ENCODE measurements at places on chromosomes 5 and 9. TPM values are rescaled to one million over a fixed set of nuclear protein-coding genes. Genes with fewer than 3 reads are reported as not detected.
A peak's percentile ranks its signal among the peaks of the same experiment; 100 is the strongest.

DNA sequence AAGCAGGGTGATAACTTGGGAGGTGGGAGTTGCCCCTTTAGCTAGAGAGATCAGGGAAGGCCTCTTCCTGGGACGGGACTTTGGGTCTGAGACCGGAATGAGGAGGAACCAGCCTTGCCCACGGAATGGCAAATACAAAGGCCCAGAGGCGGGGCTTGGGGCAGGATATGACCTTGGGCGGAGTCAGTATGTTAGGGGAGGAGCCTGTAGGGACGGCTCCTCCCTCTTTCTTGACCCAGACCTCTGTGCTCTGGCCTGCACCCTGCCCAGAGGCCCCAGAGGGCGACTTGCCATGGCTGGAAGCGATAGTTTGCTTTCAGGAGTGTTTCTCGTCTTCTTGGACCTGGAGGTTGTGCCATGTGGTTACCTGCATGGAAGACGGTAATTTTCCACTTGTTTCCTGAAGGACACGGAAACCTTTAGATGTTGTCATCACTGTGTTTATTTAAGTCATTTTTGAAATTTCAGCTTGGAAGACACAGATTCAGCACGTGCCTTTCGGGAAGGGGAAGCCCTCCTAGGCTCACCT lies 85.6 kb downstream of the DAB2IP start:
- peak; percentile 88 for DNase-seq
- no peaks in the 10 kb centered on the region for H3K36me3 ChIP-seq
- peak overlapping the region; percentile 55 for H3K4me3 ChIP-seq
- H3K27ac ChIP-seq, result peak overlapping the region; percentile 93
- peaks cover 87% of the 10 kb centered on the region for H3K4me1 ChIP-seq
- no peaks in the 10 kb centered on the region for H3K27me3 ChIP-seq

GRCh38 chr5:37272511-37272910 lies 23.3 kb upstream of the CPLANE1 start:
- peak overlapping the region; percentile 73 for H3K27ac ChIP-seq
- no peaks in the 10 kb centered on the region for H3K36me3 ChIP-seq
- no peaks in the 10 kb centered on the region for H3K4me1 ChIP-seq

GRCh38 chr9:71814815-71815214 lies 46.5 kb upstream of the CEMIP2 start:
- no peaks in the 10 kb centered on the region for H3K36me3 ChIP-seq
- no peak overlapping the region for H3K4me3 ChIP-seq
- no peaks in the 10 kb centered on the region for H3K27me3 ChIP-seq

DNA sequence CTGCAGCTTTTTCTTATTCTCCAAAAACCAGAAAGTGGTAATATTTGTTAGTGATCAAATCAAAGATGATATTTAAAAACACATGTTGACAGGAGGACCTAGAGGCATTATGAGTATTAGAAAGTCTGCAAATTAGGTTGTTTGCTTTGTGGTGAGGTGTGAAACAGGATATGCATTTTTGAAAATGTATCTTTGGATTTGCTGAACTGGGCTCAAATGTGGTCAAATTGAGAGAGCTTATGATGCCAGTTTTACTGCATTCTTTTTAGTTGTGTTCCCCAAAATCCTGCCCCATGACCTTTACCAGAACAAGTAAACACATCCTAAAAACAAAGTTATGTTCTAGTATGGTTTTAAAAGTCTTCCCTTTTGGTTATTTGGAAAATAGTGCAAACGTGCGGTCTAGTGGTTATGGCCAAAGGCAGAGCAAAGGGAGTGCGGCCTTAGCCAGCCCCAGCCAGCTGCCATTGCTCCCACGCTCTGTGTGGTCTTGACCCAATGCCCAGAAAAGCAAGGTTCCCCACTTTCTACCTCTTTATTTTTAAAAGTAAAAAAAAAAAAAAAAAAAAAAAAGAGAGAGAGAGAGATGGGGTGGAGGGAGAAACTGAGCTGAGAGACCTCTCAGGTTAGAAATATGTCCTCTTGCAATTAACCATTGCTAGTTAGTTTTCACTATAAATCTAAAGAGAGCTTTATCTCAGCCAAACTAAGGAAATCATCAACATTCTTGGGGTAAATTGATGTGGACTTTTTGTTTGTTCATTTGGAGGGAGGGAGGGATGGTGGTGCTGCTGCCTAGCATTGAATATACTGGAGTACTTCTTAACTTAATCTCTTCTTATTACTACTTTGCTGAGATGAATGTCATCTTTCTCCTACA lies 176.6 kb downstream of the ARHGAP26 start:
- no peaks in the 10 kb centered on the region for H3K36me3 ChIP-seq
- H3K27me3 ChIP-seq, result no peaks in the 10 kb centered on the region
- H3K27ac ChIP-seq, result no peak overlapping the region
- DNase-seq, result no peak
- no peak overlapping the region for H3K4me3 ChIP-seq
- no peaks in the 10 kb centered on the region for H3K4me1 ChIP-seq

GRCh38 chr5:57137401-57137800 lies 36.5 kb upstream of the GPBP1 start:
- no peaks in the 10 kb centered on the region for H3K4me1 ChIP-seq
- H3K4me3 ChIP-seq, result no peak overlapping the region
- H3K36me3 ChIP-seq, result no peaks in the 10 kb centered on the region
- DNase-seq, result no peak
- H3K27me3 ChIP-seq, result no peaks in the 10 kb centered on the region

DNA sequence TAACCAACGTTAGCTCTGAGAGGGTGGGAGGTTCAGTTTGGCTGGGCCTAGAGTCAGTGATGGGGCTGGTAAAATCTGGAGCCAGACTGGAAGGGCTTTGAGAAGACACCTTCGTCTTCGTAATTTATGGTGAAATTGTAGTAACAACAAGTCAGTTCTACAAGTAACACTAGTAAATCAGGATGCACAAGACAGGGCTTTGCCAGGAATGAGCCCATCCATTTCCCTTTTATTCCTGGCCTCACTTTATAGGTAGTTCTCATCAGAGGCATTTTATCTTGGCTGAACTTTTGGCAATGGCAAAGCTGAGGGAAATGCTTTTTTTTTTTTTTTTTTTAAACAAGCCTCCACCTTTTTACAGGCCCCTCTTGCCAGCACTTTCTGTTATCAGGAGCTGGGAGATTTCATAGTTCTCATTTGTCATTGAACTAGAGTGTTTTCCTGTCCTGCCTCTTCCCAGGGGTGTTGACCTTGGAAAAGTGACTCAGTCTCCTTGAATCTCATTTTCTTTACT lies 110.5 kb upstream of the KLF4 start:
- H3K36me3 ChIP-seq, result no peaks in the 10 kb centered on the region
- no peak for DNase-seq
- H3K27me3 ChIP-seq, result no peaks in the 10 kb centered on the region
- H3K27ac ChIP-seq, result no peak overlapping the region
- H3K4me1 ChIP-seq, result no peaks in the 10 kb centered on the region

GRCh38 chr9:18189871-18190670 lies 283.9 kb upstream of the ADAMTSL1 start:
- H3K4me1 ChIP-seq, result no peaks in the 10 kb centered on the region
- H3K27me3 ChIP-seq, result no peaks in the 10 kb centered on the region
- no peak for DNase-seq

The INSL4 gene
- not detected for total RNA-seq

The PTGDS gene
- total RNA-seq, result 477 TPM

The PCDHGB3 gene
- total RNA-seq, result 2.6 TPM

DNA sequence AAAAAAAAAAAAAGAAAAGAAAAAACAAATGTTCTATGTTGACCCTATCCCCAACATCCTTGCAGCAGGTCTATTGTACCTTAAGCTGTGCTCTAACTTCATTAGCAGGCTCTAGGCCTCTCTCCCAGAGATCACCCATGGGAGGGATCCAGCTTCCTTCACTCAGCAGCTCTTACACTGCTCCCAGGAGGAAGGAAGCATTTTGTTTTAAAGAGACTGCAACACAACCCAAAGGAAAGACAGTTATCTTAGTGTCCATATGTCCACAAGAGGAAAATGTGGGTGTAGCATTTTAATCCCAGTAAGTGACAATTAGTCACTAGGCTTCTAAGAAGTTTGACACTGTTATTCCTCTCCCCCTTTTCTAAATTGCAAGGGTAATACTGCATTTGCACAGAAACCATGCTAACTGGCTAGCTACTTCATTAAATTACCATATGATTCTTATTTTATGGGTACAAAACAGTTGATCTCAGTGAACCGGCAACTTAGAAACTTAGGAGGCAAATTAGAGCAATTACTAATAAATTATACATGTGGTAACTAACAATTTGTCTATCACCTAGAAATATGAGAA lies 58.8 kb downstream of the MARCHF3 start:
- H3K4me3 ChIP-seq, result no peak overlapping the region
- no peaks in the 10 kb centered on the region for H3K27me3 ChIP-seq
- DNase-seq, result no peak
- H3K27ac ChIP-seq, result no peak overlapping the region
- peaks cover 27% of the 10 kb centered on the region for H3K4me1 ChIP-seq
- no peaks in the 10 kb centered on the region for H3K36me3 ChIP-seq

- H3K27ac ChIP-seq, result no peak overlapping the region
- no peaks in the 10 kb centered on the region for H3K36me3 ChIP-seq
- DNase-seq, result no peak
- H3K27me3 ChIP-seq, result no peaks in the 10 kb centered on the region
- H3K4me3 ChIP-seq, result no peak overlapping the region
- H3K4me1 ChIP-seq, result no peaks in the 10 kb centered on the region
These were observed 7.5 kb downstream of the GABRB2 start for GRCh38 chr5:161539016-161539415.

GRCh38 chr5:61943713-61944112 lies 362.3 kb upstream of the KIF2A start:
- H3K4me3 ChIP-seq, result no peak overlapping the region
- H3K36me3 ChIP-seq, result no peaks in the 10 kb centered on the region
- no peaks in the 10 kb centered on the region for H3K27me3 ChIP-seq
- DNase-seq, result no peak

The INSL6 gene
- not detected for total RNA-seq

The ALDH1A1 gene
- 212 TPM for total RNA-seq

The TRPM3 gene
- 0.35 TPM for total RNA-seq

The FOXD4L4 gene
- 0.23 TPM for total RNA-seq

DNA sequence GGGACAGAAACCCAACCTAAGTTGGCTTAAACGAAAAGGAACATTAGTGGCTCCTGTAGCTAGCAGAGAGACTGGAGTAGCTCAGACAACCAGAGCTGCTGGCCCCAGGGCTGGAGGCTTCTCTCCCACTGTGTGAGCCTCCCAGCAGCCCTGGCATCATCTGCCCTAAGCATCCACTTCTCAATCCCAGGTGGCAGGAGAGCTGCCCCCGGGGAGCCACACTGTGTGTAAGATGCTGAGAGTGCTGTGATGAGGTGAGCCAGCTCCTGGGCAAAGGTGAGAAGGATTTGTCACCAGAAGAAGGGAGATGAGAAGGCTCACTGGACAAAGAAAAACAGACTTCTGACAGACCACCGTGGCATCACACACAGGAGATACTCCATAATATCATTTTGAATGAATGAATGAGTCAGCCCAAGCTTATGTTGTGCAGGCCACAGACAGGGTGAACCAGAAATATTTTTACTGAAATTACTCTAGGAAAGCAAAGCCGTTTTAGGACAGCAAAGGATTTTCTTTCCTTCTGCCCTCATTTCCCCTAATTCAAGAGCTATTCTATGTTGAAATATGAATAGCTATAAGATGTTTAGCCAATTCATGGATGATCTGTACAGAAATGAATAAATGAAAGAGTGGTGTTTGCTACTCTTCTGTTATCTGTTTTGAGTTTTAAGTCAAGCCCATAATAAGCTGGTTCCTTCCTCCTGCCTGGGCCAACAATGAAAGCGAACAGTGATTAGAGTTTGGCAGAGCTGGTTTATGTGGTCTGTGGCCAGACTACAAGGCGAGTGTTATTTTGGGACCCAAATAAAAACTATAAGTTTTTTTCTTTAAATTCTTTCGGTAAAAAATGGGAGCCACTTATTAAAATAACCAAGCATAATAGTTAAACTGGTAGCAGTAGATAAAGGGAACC lies 57.4 kb upstream of the ECM2 start:
- H3K4me3 ChIP-seq, result no peak overlapping the region
- H3K27me3 ChIP-seq, result no peaks in the 10 kb centered on the region
- DNase-seq, result no peak

DNA sequence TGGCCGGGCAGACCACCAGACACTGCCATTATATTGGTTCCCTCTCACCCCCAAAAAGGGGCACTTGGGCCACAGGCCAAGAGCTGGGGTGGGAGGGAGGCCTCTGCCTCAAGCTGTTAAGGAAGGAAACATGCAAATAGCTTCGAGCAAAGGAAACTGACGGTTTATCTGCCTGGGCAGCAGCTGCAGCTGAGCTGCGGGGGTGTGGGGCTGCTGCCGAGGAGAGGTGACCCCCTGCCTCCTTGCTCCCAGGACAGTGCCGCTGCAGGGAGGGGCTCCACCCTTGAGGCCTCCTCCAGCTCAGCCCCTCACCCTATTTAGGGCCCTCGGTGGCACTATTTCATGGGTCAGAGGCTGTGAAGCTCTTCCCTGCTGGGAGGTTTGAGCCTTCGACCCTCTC lies 789 bp downstream of the DOK3 start:
- no peaks in the 10 kb centered on the region for H3K27me3 ChIP-seq
- H3K27ac ChIP-seq, result peak overlapping the region; percentile 87
- no peaks in the 10 kb centered on the region for H3K4me1 ChIP-seq
- H3K4me3 ChIP-seq, result peak overlapping the region; percentile 59
- H3K36me3 ChIP-seq, result peaks cover 36% of the 10 kb centered on the region

- peaks cover 4% of the 10 kb centered on the region for H3K36me3 ChIP-seq
- peaks cover 50% of the 10 kb centered on the region for H3K4me1 ChIP-seq
- no peak overlapping the region for H3K27ac ChIP-seq
- H3K4me3 ChIP-seq, result no peak overlapping the region
- DNase-seq, result peak; percentile 48
These were observed 64.3 kb upstream of the SLC25A51 start for GRCh38 chr9:37968228-37968701.

DNA sequence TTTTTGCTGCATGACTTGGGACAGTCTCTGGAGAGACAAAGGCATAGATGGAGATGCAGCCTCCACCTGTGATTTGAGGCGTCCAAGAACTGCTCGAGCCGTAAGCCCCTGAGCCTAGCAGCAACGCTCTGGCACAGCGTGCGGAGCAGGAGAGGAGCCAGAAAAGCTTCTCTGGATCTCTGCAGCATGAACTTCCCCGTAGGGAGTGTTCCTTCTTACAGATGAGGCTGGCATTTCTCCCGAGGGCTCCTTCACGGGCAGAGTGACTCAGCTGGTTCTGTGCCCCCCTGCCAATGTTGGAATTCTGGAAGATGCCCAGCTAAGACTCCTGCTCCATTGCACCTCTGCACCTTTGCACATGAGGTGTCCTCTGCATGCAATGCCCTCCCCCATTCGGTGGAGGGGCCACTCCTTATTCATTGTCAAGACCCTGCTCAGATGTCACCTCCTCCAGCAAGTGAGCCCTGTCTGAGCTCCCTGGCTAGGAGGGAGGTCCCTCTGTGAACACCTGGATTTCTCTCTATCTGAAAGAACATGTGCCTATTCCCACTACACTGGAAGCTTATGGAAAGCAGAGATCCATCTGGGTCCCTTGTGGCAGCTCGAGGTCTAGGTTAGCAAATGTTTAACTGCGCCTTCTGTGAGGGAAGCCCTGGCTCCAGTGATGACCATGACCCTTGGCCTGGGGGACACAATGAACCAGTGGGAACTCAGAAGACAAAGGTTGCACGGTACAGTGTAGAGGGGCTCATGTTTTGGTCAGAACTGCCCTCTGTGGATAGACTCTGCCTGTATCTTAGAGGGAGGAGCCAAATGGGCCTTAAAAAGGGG lies 39.6 kb downstream of the SH3PXD2B start:
- DNase-seq, result no peak
- H3K4me3 ChIP-seq, result no peak overlapping the region
- no peaks in the 10 kb centered on the region for H3K36me3 ChIP-seq
- H3K27ac ChIP-seq, result no peak overlapping the region
- peaks cover 63% of the 10 kb centered on the region for H3K4me1 ChIP-seq
